Activated CD4-positive, CD25-positive, alpha-beta regulatory T cell (primary cell): ENCODE measurements at places on chromosomes 7 and 10.

GRCh38 chr10:78309536-78310237 lies 276.0 kb downstream of the RPS24 start:
- no peak for DNase-seq

GRCh38 chr7:96169439-96169838 lies 152.5 kb downstream of the SLC25A13 start:
- no peak for DNase-seq

DNA sequence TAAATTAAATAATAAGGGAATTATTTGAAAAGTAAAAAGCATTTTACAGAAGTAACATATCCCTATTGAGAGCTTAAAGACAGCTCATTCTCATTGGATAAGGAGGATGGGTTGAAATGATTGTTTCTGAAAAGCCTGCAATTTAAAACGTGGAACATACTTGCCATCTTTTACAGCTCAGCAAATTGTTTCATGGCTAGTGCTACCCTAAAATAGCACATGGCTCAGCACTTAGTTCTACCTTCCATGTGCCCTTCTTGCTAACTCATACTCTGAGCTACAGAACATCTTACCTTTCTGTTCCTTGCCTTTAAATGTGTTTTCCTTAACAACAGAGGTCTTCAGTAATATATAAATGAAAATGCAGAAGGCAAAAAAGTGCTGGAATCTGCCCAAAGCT lies 8.6 kb downstream of the SEMA3C start:
- DNase-seq = no peak

DNA sequence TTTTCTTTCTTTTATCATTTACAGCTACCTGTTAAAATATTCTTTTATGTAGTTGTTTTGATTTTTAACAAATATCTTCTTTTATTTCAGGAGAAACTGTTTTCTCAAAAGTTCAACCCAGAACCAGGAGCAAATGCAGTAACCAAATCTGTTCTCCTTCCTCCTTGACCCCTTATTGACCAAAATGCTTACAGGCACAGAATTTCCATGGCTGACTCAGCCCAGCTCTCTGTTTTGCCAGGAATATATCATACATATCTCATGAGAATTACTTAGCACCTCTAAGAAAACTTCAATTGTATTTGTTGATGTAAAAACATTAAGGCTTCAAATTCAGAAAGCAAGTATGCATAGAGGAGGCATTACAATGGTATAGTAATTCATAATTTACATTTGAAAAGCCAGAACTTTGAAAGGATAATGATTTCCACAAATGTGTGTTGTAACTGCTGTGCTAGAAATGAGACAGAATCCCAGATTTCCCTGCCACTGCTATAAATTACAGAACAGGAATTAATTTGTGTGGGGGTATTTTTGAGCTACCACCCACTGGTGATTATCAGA lies 2.2 kb downstream of the GSAP start:
- DNase-seq = no peak

DNA sequence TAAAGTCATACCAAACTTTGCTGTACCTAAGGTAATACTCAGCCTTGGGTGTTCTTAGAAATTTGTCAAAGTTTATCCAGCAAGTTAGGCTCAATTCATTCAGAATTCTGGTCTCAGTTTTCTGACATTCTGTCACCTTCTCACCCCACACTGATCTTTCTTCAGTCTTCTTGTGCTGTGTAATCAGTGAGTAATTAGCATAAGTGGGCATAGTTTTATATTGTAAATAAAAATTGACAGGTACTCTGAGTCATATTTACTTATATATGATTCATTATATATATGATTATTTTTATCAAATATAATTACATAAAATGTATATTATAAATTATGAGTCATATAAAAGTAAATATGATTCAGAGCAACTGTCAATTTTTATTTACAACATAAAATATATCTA lies 170.9 kb upstream of the MAGI2 start:
- DNase-seq = no peak
